ENCODE measurements at places on chromosomes 3 and 15.

DNA sequence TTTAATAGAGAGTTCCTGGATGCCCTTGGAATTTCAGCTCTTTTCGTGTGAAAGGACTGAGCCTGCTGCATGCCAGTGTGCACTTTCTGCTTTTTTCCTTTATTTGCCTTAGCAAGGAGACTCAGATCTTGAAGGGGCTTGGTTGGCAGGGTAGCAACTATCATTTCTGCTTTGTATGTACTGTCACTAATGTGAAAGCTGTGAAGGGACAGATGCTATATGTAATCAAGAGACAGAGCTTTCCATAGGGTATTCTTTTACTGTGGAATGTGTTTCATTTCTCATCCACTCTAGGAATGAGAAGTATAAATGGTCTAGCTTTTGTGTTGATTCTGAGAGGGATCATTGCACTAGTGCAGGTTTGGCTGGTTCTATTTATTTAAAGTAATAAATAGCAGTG, 332.5 kb upstream of the MANF start:
- no peak for DNase-seq

DNA sequence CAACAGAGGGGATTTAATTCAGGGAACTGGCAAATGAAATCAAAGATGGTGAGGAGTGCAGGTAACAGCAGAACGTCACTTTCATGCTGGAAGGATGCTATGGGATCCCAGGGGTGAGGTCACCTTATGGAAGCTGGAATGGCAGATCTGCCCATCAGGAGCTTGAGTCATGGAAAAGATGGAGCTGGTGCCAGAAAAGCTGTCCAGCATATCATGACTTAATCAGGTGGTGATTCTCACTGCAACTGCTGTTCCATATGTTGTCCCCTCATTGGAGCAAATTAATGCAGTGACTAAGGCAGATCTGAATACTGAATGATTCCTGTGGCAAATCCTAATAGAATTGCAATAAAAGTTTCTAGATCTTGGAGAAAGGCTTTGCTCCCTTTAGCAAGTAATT, 38.4 kb downstream of the HHLA2 start:
- no peak for DNase-seq

GRCh38 chr3:139388821-139389551, 461 bp downstream of the COPB2 start:
- DNase-seq: no peak

- no peak for DNase-seq
Observed at GRCh38 chr3:65230261-65231139, 542.7 kb upstream of the ADAMTS9 start.

- DNase-seq: no peak
Observed at GRCh38 chr3:169104972-169105371, 558.5 kb downstream of the MECOM start.

DNA sequence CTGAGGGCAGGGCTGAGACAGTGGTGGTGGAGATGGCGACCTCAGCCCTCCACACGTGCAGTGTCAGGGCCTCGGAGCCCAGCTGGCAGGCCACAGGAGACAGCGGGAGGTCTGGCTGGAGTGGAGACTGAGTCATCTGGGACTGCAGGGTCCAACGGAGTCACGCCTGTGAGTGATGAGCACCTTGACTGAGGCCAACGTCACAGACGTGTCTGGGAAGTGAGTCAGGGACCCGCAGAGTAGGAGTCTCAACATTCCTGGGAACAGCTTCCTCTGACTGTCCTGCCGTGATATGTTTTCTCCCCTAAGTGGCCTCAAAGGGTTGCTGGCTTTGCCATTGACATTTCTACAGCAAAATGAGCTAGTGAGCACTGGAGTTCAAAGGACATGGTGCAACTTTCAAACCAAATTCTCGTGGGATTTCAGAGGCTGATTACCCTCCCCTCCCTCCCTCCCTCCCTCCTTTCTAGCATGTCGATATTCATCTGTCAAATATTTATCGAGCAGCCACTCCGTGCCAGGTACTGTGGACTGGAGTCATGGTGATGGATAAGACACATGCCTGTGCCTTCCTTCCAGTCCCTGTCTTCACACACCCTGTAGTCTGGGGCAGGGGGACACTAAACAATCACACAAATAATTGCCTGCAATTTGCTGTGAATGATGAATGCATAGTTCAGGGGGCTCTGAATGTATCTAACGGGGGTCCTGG, 53.3 kb upstream of the AMOTL2 start:
- DNase-seq: no peak

DNA sequence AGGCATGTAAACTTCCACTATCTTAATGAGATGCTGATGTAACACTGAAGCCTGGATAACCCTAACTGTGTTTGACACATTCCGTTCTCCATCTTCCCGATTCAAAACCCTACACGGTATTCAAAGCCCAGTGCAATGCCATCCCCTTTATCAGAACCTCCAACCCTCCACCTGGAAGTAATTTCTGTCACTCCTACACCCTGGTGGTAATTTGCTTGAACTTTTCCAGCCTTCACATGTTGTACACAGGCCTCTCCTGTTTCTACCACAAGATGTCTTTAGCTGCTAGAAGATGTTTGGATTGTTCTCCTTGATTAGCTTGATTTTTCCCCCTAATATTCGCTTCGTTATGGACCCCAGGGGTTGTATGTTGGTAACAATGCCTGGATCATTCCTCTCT, 208.9 kb downstream of the CHST2 start:
- DNase-seq: no peak

GRCh38 chr15:94098921-94099573, 132.3 kb upstream of the MCTP2 start:
- no peak for DNase-seq

- no peak for DNase-seq
Observed at GRCh38 chr3:41175365-41175764, 23.9 kb upstream of the CTNNB1 start.

- no peak for DNase-seq
Observed at GRCh38 chr3:125443923-125444322, 68.8 kb upstream of the ZNF148 start.

- DNase-seq: no peak
Observed at GRCh38 chr15:74807282-74807681, 5.4 kb upstream of the LMAN1L start.

DNA sequence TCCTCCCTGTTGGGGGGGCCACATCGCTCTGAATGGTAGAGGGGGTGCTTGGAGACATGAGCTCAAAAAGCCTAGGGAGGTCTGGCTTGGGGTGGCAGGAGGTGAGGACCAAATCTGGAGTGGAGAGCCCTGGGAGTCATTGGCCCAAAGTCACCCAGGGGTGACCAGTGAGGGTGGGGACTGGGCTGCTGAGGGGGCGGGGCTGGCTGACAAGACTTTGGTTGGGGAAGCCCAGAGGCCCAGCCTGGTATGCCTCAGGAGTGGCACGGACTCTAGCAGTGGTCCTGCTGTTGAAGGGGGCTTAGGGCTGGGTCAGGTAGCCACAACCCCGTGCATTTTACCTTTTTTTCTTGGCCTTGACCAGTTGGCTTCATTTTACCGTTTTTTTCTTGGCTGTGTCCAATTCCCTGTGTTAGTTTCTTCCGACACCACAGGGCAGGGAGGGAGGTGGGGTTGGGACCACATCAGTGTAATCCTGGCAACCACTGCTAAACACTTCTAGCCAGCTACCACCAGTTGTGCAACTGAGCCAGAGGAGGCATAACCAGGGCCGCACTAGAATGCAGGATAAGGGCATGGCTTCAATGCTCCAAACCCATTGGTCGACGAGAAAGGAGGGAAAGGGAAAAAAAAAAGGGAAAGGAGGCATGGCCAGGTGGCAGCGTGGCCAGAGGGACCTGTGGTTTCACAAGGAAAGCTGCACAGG, 105.3 kb upstream of the C2CD4B start:
- DNase-seq: no peak

GRCh38 chr3:122548076-122548475, 16.0 kb downstream of the PARP9 start:
- DNase-seq: no peak

GRCh38 chr3:23778446-23778845, 27.3 kb upstream of the UBE2E1 start:
- no peak for DNase-seq

GRCh38 chr3:78338405-78338804, 1298.5 kb downstream of the ROBO2 start:
- DNase-seq: no peak

DNA sequence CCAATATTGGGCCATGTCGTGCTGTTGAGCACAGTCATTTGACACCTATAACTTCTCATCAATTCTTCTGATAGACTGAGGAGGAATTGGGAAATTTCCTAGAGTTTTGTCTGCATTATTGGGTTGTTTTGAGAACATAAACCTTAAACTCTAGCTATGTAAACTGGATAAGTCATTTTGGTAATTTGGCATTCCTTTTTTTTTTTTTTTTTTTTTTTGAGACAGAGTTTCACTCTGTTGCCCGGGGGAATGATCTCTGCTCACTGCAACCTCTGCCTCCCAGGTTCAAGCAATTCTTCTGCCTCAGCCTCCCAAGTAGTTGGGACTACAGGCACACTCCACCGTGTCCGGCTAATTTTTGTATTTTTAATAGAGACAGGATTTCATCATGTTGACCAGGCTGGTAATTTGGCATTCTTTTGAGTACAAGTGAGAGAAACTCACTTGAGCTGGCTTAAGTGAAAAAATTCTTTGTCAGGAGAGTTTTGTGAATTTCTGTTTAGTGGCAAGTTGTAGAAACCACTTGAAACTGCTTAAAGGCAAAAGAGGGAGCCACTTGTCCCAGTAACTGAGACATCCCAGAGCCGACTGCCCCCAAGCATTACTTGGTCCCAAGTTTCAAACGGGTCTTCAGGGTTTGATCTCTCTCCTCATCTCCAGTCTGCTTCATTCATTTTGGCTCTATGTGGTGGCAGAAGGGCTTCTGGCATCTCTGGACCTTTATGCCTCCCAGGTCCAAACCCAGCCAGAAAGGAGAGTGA, 34.9 kb downstream of the FLNB start:
- DNase-seq: no peak

GRCh38 chr15:47553947-47554346, 163.4 kb upstream of the SEMA6D start:
- DNase-seq: no peak

GRCh38 chr3:57078344-57078634, 17.8 kb downstream of the SPATA12 start:
- DNase-seq: no peak

GRCh38 chr15:33008284-33008995, 186.1 kb downstream of the FMN1 start:
- DNase-seq: no peak

- DNase-seq: peak; percentile 87
Observed at GRCh38 chr3:184320104-184320445, 5.7 kb downstream of the EIF4G1 start.

GRCh38 chr15:65980824-65981456, 111.6 kb downstream of the RAB11A start:
- DNase-seq: peak; percentile 6

Data from NCI-H1694 (cell line).